A172 (cell line): ENCODE measurements at places on chromosomes 11 and 22. TPM values are rescaled to one million over a fixed set of nuclear protein-coding genes. Genes with fewer than 3 reads are reported as not detected.

DNA sequence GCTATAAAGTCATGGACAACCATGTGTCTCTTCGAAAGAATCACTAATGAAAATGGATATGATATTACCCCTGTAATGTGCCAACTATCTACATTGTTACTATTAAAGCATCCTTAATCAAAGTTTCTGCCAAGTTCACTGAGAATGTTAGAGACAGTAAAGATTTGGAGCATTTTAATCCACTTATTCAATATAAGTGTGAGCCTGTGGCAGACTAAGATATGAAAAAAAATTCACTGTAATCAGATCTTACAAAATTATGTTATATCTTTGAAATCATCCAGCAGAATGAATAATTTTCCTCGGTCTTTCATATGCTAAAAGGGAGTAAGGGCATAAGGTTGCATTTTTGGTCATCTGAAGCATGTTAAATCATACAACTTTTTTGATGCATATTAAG lies 49.9 kb downstream of the MAML2 start:
- no peak for DNase-seq

GRCh38 chr11:27557226-27557625 lies 50.7 kb upstream of the LIN7C start:
- DNase-seq = no peak

- DNase-seq = no peak
Observed at GRCh38 chr22:20038574-20038973, 17.7 kb downstream of the TANGO2 start.

- DNase-seq = peak; percentile 48
Observed at GRCh38 chr11:96162816-96163499, 180.0 kb downstream of the MAML2 start.

PRODH gene
- total RNA-seq = 0.72 and 6.6 TPM in 2 replicates

CLCF1 gene
- total RNA-seq = 7.5 and 8.1 TPM in 2 replicates
